Fibroblast of villous mesenchyme (primary cell): ENCODE measurements at places on chromosomes 13 and 19.

DNA sequence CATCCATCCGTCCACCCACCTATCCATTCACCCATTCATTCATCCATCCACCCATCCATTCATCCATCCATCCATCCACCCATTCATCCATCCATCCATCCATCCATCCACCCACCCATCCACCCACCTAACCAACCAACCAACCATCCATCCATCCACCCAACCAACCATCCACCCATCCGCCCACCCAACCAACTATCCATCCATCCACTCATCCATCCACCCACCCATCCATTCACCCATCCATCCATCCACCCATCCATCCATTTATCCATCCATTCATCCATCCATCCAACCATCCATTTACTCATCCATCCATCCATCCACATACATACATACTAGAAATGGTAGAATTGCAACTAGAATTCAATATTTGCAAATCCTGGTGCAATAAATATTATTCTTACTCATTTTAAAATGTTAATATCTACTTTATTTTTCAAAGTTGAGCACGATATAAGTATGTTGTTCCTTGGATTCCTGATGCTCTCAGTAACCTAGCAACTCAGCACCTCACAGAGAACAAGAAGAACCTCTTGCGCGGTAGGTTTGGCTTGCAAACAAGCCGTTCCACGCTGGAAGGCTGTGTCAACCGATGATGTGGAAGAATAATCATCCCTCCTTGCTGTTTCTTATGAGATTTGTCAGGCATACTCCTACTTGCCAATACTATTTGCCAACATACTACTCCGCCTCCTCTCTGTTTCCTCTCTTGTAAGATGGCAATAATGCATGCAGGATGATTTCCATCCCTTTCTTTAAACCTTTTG, 111.7 kb downstream of the GNG7 start:
- no peak for DNase-seq

GRCh38 chr19:54169149-54169740, 3.7 kb downstream of the TMC4 start:
- no peak for DNase-seq

- no peak for DNase-seq
Measured at GRCh38 chr13:95800436-95800835, 123.5 kb downstream of the DNAJC3 start.

DNA sequence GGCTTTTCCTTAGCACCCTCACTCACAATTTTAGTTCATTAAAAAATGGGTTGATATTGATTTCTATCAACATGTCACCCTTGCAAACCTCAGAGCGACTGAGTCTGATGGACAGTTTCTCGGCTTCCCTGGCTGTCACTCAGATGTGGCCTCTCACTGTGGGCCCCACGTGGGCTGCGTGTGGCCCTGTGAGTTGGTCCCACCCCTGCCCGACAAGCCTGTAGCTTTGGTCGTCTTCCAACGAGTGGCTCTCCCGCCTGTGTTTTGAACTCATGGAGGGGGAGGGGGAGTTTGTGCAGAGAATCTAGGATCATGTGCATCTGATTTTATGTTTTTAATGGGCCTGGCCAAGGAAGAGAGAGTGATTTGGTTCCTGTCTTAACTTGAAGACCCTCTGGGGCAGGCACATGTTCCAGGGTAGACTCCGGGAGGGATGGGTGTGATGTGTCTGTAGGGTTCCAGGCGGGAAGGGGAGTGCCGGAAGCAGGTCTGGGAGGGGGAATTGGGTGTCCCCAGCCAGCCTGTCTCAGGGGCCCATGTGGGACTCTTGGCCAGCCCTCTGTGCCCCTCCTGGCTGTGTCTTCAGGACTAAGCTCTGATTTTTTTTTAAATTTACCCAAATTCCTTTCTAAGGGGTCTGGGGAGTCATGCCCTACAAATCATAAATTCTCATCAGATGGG, 18.9 kb downstream of the ATP11A start:
- DNase-seq, result no peak

GRCh38 chr19:46784262-46785053, 3.9 kb downstream of the SLC1A5 start:
- peak; percentile 95 for DNase-seq

DNA sequence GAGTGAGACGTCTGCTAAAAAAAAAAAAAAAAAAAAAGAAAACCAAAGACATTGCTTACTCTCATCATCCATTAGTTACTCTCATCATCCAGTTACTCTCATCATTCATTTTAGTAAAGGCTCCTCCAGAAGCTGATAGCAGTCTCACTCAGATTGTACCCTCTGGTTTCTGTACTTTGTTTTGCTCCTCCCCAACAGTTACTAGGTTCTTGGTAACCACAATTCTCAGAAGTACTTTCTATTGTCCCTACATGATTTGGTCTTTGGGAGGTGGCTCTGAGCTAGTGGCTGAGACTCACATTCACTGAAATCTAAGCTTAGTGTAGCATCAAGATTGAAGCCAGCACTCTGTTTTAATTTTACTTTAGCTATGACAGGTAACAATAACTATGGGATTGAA, 14.3 kb downstream of the ERICH4 start:
- no peak for DNase-seq

GRCh38 chr19:10784257-10784656, 51.8 kb downstream of the TMED1 start:
- no peak for DNase-seq

- no peak for DNase-seq
Measured at GRCh38 chr13:53250977-53251376, 222.4 kb downstream of the OLFM4 start.

- DNase-seq, result peak; percentile 32
Measured at GRCh38 chr13:32126278-32126677, 94.7 kb downstream of the FRY start.

DNA sequence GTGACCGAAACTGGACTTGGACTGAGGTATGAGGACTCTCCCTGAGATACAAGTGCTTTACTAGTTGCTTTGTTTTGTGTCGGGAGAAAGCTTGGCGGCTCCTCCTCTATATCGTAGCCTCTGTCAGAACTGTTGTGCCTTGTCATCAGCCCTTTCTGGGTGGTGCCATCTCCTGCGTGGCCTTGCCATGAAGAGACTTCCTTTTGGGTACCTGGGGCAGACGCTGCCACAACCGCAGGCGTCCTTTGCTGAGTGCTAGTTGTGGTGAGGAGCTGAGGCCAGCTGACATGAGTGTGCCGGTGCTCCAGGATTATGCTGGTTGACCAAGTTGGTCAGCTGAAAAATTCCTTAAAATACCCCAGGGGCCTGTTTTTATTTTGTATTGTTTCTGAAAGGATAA, 124.5 kb downstream of the AKAP11 start:
- no peak for DNase-seq

DNA sequence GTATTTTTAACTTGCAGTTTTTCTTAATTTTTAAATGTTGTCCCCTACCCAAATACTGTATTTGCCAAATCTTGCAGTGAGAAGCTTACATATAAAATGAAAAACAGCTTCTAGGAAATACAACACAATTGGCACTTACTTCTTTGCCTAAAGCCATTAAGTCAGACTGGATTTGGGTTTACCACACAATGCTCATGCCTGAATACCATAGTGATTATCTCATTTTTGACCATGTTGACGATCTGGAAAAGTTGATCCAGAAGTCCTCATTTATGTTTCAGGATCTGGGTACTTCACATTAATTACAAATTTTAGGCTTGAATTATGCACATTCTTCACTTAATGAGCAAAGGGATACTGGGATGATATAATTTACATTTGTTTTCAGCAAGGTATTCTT, 2.4 kb downstream of the RNF6 start:
- peak; percentile 11 for DNase-seq

DNA sequence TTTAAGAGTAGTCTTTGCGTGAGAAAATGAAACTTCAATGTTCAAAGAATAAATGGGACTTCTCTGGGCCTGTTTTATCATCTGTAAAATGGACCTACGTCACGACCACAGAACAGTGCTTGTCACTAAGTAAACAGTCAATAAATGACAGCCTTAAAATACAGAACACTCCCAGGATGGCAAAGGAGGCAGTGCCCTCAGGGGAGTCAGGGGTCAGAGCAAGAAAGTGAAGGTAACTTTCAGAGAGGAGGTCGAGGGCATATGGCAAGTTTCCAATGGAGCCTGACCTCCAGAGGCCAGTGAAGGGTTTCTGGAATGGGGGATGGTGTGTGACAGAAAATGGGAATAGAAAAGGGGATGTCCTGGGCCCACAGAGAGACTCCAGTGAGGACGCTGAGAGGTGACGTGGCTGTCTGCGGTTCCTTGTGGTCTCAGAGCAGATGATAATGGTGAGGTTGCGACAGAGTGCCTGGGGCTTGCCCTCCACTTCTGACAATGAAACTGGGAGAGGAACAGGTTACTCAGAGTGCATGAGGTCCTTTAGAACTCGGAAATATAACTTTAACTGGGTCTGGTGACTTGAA, 91.8 kb downstream of the UBL3 start:
- DNase-seq, result peak; percentile 23

GRCh38 chr13:74077792-74078191, 56.4 kb downstream of the KLF12 start:
- peak; percentile 62 for DNase-seq

- DNase-seq, result no peak
Measured at GRCh38 chr13:92821324-92821723, 405.3 kb upstream of the GPC6 start.

GRCh38 chr13:40236566-40237168, 429.8 kb downstream of the FOXO1 start:
- DNase-seq, result peak; percentile 79

GRCh38 chr13:108226184-108226583, 8.0 kb downstream of the ABHD13 start:
- peak; percentile 47 for DNase-seq

DNA sequence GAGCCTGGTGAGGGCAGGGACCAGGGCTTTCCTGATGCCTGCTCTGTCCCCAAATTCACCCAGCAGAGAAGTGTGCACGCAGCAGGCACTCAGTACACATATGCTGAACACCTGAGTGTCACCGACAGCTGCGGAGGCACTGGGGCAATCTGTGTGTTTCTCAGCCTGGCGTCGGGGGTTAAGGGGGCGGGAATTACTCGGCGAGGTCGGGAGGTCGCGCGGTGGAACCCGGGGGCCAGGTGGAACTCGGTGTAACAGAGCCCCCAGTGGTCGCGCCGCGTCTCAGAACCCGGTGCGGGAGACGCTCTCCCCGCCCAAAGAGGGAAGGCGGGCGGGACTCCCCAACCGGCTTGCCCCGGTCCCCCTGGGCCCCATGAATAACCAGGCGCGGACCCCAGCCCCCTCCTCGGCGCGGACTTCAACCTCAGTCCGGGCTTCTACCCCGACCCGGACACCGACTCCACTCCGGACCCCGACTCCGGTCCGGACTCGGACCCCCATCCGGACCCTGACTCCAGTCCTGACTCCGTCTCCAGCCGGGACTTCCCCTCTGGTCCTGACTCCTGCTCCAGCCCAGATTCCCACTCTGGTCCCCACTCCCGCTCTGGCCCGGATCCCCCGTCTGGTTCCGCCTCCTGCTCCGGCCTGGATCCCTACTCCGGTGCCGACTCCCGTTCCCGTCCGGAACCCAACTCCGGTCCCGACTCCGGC, at the start of gene SELENOV:
Gene SELENOV, plus strand, starts transcription at position 300 of the 711 bp plus-strand sequence. Its CDS starts 74 bp downstream, at position 374.
- no peak for DNase-seq

DNA sequence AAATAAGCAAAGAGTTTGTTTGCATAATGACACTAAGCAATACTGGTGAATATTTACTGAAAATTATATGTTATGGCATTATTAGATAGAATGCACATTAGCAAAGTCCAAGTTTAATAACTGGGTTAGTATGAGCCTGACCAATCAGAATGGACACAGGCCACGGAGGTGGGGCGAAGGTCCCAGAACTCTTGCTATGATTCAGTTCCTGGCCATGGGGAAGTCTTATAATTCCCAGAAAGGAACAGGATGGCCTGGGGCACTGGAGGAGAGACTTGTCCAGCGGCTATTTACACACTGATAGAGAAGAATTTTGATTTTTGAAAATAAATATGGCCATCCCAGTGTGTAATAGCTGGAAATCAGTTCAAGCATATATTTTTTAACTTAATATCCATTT, 372.0 kb downstream of the EFNB2 start:
- no peak for DNase-seq

DNA sequence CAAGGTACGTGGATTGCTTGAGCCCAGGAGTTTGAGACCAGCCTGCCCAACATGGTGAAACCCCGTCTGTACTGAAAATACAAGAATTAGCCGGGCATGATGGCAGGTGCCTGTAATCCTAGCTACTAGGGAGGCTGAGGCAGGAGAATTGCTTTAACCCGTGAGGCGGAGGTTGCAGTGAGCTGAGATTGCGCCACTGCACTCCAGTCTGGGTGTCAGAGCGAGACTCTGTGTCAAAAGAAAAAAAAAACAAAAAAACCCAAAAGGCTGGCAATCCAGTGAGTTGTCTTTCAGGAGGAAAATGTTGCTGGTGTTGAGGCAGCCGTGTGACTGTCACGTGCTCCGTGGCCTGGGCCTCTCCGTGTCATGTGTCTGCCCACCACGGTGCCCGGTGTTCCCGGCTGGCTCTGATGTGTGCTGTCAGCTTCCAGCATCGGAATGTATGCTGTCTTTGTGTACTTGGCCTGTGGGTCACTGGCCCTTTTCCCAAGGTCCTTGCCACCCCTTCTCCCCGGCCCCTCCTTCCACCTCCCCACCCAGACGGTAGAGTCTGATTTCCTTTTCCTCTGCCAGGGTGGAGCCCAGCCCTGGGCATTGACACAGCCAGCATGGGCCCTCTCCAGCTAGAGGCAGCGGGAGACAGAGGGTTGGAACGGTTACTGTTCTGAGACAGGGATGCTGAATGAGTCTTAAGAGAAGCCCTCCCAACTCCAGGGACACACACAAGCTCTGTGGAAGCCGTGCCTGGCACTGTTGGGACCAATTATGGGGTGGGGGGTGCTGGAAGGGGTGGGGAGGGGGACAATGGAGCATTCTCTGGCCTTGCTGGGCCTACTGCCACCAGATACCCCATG, 7.2 kb upstream of the TUBB4A start:
- no peak for DNase-seq

DNA sequence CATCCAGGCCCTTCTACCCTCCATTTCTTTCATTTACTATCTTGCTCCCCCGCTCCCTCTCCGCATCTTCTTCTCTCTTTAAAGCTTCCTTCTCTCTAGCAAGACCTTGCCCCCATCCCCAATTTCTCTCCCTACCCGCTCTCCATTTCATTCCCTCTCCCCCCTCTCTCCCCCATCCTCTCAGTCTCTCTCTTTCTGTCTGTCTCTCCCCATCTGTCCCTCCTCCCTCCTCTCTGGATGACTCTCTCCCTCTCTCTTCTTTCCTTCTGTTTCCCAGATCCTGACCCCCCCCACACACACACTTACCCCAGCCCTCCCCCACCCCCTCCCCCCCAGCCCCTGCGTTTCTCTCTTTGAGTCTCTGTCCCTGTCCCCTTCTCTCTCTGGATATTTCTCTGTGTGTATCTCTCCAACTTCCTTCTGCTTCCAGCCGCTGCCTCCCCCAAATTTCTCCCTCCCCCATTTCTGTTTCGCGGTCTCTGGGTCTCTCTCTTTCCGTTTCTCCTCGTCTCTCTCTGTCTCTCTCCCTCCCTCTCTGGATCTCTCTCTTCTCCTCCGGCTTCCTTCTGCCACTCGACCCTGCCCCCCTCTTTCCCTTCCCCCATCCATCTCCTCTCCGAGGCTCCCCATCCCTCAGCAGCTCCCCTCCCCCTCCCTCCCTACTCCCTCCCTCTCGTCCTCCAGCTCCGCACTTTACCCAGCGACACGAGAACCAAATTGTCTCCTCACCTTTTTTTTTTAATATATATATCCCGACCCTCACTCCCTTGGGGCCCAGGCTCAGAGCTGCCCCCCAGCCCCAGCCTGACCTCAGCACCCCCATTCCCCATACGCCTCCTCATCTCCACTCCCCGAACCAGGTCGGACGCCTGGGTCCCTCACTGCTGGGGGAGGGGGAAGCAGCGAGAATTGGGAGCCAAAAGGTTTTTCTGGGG, 3.6 kb upstream of the CACNG8 start:
- no peak for DNase-seq
